ENCODE measurements at places on chromosomes 6 and 20. TPM values are rescaled to one million over a fixed set of nuclear protein-coding genes. Genes with fewer than 3 reads are reported as not detected.

DNA sequence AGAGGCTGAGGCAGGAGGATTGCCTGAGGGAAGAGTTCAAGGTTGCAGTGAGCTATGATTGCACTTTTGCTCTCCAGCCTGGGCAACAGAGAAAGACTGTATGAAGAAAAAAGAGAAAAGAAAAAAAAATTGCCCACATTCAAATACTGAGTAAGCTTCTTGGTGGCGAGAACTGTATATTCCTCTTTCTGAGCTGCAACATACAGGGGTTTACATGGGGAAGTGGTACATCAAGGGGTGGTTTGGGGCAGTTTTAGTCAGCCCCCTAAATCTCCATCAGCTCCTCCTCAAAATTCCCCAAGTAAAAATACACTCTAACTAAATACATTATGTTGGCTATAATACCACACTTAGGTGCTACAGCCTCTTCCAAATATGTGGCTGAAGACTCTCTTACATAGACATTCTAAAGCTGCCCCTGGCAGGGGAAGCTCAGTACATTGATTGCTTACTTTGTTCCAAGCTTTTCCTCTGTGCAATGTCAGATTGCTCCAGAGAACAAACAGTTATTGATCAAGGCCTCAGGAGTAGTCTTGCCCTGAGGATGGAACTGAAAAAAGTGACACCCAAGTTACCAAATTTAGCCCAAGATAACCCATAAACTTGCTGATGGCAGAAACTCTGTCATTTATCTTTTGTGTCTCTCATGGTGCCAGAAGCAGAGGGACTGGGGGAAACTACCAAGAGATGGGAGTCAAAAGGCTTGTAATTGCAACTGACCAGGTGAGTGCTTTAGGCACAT is 107.4 kb upstream of the RIPOR2 start:
- no peak for DNase-seq

DNA sequence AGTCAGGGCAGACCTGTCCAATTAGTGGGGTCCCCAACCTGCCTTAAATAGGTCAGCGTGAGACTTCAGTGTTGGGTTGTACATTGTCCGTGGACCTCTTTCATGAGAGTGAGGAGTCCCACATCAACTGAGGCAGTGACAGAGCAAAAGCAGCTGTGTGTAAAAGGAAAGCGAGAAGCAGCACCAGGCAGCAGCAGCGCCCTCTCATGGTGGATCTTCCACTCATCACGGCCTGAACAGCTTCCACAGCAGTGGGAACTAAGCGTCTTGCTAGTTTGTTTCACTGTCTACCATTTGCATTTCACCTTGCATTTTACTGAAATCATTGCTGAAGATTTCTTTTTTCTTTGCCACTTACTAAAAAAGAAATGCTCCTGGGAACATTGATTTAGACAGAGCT is 333.8 kb downstream of the PKHD1 start:
- DNase-seq = no peak

DNA sequence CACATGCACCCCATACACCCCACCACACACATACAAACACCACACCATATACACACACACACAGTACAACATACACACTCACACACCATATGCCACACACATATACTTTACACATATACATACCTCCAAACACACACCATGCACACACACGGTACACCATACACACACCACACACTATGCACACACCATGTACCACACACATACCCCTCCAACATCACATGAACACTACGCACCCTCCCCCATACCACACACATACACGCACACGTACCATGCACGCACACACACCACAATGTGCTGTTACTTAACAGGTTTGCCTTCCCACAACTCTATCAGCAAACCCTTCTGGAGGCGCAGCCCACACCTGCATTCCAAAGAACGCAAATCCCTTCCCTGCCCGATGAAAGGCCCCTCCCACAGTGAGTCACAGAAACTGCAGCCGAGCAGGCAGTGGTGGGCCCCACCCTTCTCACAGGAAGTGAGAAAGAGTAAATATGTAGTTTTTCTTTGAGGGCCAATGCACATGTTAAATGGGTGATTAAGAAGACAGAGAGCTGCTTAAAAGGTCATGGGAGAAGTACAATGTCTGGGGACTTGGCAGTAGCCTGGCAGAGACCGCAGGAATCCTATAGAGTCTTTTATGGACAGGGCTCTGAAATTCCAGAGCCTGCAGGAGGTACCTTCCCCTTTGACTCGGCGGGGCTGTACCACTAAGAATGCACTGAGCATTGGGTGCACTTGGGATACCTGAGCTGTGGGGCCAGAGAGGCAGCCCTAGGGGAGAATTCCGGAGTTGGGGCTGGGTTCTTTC is 34.1 kb upstream of the EZR start:
- peak; percentile 52 for DNase-seq

- peak; percentile 32 for DNase-seq
Observed at GRCh38 chr20:46129955-46130481, 11.9 kb downstream of the CD40 start.

- DNase-seq = peak; percentile 62
Observed at GRCh38 chr20:24436160-24436559, 33.3 kb upstream of the SYNDIG1 start.

GRCh38 chr6:117483004-117483644 is 650 bp downstream of the DCBLD1 start:
- peak; percentile 64 for DNase-seq

DNA sequence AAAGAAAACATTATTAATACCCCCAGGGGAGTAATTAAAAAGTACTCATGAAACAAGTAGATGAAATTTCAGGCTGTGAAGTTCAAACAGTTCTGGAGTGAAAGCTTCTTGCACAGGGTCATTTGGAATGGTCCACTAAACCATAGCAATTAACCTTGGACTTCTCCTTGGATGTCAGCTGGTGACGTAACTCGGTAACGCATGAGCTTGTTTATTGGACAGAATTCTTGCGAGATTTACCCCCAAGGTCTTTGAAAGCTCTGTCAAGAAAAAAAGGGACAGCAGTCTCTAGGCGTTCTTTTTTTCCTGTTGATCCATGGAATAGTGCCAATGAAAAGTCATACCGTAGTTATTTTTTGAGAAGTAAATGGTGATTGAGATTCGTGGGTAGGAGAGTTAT is 2.2 kb downstream of the CD83 start:
- no peak for DNase-seq

DNA sequence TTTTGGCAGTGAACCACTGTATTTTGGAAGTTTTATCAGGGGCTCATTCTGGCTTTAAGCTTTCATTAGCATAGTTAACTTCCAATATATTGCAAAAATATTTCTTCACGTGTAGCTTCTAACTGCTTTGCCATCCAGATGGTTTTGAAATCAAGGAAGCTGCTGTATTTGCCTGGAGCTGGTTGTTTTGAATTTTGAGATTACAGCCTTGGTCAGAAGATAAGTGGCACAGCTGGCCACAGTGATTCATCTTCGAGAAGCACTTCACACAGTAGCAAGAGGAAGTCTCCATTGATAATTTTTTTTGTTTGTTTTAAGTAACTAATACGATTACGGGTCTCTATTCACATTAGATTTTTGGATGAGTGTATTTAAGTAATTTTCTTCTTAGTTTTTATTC is 3.8 kb downstream of the APCDD1L start:
- DNase-seq = peak; percentile 60

GRCh38 chr20:47306755-47307370 is 49.6 kb downstream of the ZMYND8 start:
- DNase-seq = no peak

DNA sequence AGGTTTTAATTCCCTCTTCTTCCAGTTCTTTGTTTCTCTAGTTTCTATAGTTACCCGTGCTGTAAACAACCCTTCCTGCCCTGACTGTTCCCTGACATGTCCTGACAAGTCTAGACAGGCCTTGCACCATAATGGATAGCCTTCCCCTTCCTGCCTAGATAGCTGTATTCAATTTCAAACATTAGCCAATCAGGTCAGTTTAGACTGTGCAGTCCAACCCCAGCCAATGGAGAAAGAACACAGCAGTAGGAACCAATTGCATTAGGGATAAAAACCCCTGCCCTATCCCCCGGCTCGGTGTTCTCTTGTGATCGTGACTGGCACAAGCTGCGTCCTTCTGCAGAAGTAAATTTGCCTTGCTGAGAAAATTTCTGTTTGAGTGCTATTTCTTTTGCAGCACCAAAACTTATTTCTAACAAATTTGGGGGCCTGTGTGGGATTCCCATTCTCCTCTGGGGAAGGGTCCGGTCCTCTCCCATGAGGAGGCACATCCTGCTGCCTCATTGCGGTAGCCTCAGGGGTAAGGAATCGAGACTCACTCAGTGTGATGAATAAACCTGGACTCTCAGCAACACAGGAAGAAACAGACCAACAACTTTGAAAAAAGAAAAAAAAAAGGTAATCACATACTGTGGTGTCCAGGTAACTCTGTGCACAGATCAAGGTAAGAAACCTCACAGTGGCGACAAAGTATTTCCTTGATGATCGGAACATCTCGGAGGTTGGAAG is 248.7 kb upstream of the ECI2 start:
- DNase-seq = no peak

DNA sequence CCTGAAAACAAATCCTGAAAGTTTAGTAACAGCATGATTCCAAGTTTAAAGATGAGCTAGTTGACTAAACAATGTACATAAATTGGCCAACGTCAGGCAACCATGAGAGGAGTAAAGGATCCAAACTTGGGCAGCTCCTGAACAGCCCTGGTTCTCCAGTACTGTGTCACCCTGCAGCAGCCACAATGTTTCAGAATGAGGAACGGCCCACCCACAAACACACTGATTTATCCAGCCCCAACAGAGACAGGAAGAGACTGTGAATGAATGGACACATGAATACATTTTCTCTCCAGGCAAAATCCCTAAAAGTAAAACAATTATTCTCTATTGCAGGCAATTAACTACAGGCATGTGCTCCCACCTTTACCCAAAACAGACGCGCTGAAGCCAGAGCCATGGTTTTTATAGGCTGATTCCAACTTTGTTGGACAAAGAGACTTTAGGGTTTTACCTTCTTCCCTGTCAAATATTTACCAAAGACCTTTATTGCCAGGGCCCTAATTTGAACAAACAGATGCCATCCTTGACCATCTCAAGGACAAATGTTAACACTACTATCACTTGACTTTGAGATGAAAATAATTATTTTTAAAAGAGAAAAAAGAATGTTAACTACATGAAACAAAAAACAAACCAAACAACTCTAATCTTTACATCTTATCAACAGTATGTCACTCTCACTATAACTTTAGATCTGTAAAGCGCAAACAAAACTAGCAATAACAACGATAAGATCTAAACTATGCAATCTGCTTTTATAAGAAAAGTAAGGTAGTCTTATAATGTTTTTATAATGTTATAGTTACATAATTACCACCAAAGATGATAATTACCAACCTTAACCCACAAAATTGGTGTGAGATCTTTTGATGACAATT is 22.9 kb downstream of the CNKSR3 start:
- no peak for DNase-seq

- no peak for DNase-seq
Observed at GRCh38 chr20:4406627-4407026, 315.1 kb upstream of the PRND start.

GRCh38 chr20:49993301-49993751 is 10.5 kb downstream of the SNAI1 start:
- DNase-seq = no peak

GRCh38 chr6:56491606-56492328 is 150.9 kb downstream of the DST start:
- DNase-seq = peak; percentile 62

DNA sequence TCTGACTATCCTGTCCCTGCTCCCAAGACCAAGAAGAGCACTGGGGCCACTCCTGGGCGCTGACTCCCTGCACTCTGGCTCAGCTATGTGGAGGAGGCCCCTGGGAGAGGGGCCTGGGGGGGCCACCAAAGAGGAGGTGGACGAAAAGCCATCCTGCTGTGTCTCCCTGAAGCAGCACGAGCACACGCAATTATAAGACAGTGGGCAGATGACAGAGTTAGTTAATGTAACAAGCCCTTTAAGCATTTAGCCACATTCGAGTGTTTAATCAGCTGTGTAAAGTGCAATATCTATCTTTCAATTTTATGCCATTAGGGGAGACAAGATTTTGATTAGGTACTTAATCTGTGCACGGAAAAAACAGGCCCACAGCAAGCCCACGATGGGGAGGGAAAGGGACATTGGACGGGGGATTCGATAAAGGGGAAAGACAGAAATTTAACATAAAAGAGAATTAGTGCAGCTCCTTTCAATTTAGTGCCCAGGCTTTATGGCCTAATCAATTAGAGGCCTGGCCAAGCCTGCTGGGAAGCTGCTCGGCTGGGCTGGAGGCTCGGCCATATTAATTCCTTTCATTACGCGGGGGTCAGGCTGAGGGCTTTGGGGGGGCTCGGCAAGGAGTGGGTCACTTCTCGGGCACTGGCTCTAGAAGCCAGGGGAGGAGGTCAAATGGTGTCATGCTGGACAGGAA is 286.2 kb downstream of the DHX35 start:
- DNase-seq = no peak

- no peak for DNase-seq
Observed at GRCh38 chr6:56915832-56916231, 39.1 kb upstream of the BEND6 start.

DNA sequence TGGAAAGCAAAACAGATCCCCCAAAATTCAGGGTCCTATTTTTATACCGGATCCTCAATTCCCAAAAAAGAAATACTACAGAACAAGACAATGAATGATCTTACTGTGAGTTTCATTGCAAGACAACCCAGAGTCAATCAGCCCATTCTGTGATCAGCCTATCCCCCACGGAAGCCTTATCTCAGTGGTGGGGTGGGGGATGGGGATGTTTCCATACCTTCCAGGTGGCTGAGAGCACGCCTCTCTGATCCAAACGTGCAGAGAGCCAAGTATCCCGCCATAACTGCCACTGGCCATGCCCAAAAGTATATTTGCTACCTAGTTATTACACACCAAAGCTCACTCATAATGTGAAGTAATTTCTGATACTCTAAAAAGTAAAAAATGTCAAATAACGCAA is 15.1 kb downstream of the WFDC2 start:
- no peak for DNase-seq

DNA sequence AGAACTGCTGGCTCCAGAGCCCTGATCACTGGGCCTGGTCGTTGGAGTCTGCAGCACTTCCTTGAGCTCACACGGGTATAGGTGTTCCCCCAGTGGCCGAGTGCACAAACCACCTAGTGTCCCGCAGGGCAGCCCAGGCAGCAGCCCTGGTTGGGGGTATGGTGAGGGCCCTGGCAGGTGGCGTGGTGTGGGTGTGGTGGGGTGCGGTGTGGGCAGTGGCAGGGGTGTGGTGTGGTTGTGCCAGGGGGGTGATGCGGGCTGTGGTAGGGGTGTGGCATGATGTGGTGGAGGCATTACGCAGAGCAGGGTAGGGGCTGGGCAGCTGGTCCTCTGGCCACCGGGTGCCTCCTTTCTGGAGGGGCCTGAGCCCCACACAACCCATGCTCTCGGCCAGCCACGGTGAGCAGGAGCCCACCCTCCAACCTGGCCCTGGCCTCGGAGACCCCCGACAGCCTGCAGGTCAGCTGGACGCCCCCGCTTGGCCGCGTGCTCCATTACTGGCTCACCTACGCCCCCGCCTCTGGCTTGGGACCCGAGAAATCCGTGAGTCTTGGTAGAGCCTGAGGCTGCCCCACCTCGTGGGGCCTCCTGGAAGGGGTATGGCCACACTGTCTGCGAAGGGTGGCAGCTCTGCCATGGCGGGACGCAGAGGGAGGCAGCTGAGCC is 20.5 kb downstream of the COL20A1 start:
- DNase-seq = no peak

The PNPLA1 gene
- total RNA-seq = not detected

The FAM184A gene
- total RNA-seq = 7.0 TPM

The SCRT2 gene
- not detected for total RNA-seq

The THEMIS gene
- total RNA-seq = not detected

The TFAP2C gene
- total RNA-seq = 0.09 TPM

The TNNC2 gene
- 3,356 TPM for total RNA-seq

The LTB gene
- 0.58 TPM for total RNA-seq

The WFDC5 gene
- total RNA-seq = not detected

The SLC22A2 gene
- 0.04 TPM for total RNA-seq

The NMBR gene
- 0.09 TPM for total RNA-seq

The PDYN gene
- not detected for total RNA-seq
